ENCODE measurements at places on chromosomes 13 and 19. TPM values are rescaled to one million over a fixed set of nuclear protein-coding genes. Genes with fewer than 3 reads are reported as not detected.
A peak's percentile ranks its signal among the peaks of the same experiment; 100 is the strongest.

DNA sequence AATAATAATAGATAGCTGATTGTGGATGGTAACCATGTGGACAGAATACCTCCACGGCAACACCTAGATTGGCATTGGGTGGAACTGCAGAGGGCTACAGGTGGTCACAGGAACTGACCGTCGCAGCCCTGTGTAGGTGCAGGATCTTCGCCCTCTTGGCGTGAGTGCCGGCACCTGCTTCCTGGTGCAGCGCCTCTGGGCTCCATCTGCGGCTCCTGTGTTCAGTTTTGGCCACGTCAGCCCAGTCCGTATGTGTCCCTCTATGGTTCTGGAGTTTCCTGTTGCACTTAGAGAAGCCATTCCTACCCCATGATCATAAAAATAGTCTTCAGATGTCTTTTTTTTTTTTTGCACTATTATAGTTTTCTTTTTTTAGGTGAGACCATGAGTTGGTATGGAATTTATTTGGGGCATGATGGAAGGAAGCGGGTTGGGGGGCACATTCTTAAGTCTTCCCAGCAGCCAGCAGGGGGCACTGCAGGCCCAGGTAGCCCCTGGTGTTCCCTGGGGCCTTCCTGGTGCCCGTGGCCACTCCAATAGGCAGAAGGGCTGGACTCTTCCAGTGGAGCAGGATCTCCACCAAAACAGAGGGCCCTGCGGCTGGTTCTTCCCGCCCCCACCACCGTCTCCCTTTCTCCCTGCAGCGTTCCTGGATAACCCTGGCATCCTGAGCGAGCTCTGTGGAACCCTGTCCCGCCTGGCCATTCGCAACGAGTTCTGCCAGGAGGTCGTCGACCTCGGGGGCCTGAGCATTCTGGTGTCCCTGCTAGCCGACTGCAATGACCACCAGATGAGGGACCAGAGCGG, 10.1 kb upstream of the SLC25A42 start:
- no peaks in the 10 kb centered on the region for H3K4me1 ChIP-seq
- H3K27ac ChIP-seq = no peak overlapping the region
- no peak overlapping the region for H3K4me3 ChIP-seq
- H3K36me3 ChIP-seq = peaks cover 12% of the 10 kb centered on the region
- peak; percentile 64 for DNase-seq

- H3K27ac ChIP-seq = no peak overlapping the region
- H3K36me3 ChIP-seq = no peaks in the 10 kb centered on the region
- no peak overlapping the region for H3K4me3 ChIP-seq
- no peak for DNase-seq
- H3K4me1 ChIP-seq = no peaks in the 10 kb centered on the region
Observed at GRCh38 chr13:72317346-72318109, 409.9 kb downstream of the MZT1 start.

GRCh38 chr13:28318496-28318895, 176.4 kb downstream of the FLT1 start:
- no peaks in the 10 kb centered on the region for H3K4me1 ChIP-seq
- H3K27me3 ChIP-seq = no peaks in the 10 kb centered on the region
- H3K36me3 ChIP-seq = no peaks in the 10 kb centered on the region

- no peaks in the 10 kb centered on the region for H3K4me1 ChIP-seq
- no peak overlapping the region for H3K4me3 ChIP-seq
- H3K27ac ChIP-seq = no peak overlapping the region
Observed at GRCh38 chr13:71695662-71696061, 171.3 kb downstream of the DACH1 start.

DNA sequence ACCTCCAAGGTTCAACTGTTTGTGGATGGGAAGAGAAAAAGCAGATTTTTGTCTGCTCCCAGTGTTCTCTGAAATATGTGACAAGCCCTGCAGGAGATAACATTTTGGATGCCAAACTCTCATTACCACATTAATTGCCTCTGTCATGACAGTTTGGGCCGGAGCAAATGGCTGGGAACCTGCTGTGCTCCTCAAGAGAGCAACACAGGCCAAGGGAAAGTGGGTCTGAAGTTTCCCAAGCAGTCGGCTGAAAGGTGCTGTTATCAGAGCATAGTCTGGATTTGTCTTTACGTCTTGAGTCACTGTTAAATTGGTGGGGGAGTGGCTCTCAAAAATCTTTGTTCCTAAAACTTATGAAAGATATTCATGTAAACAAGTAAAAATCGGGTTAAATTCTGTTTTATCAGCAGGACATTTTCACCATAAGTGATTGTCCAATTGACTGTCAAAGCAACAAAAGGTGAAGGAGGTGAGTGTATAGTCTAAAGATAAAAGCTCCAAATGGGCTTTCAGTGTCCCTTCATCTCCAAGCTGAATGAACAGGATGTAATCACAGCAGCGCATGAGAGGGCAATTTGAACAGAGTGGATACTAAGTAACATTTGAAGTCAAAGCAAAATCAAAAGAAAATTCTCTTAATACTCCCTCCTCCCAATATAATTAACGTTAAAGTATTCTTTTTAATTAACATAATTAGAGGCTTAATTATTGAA, 844.8 kb downstream of the PCDH17 start:
- no peaks in the 10 kb centered on the region for H3K27me3 ChIP-seq
- no peak for DNase-seq
- H3K4me1 ChIP-seq = no peaks in the 10 kb centered on the region
- no peak overlapping the region for H3K4me3 ChIP-seq

DNA sequence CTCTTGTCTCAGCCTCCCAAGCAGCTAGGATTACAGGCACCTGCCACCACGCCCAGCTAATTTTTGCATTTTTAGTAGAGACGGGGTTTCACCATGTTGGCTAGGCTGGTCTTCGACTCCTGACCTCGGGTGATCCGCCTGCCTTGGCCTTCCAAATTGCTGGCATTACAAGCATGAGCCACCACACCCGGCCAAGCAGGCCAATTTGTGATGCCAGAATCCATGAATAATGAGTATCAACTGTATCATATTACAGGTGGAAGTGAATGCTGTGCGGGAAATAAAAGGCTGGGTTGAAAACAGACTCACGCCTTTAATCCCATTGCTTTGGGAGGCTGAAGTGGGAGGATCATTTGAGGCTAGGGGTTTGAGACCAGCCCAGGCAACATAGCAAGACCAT, 3.6 kb upstream of the NFILZ start:
- no peaks in the 10 kb centered on the region for H3K27me3 ChIP-seq
- no peaks in the 10 kb centered on the region for H3K4me1 ChIP-seq
- DNase-seq = no peak
- no peaks in the 10 kb centered on the region for H3K36me3 ChIP-seq
- H3K4me3 ChIP-seq = no peak overlapping the region

Gene KIR3DL2
- total RNA-seq = 0.27 TPM

GRCh38 chr13:32125751-32126150, 94.2 kb downstream of the FRY start:
- no peaks in the 10 kb centered on the region for H3K36me3 ChIP-seq
- H3K4me3 ChIP-seq = no peak overlapping the region
- H3K27me3 ChIP-seq = no peaks in the 10 kb centered on the region
- DNase-seq = no peak

Gene LYL1
- 2.5 TPM for total RNA-seq

DNA sequence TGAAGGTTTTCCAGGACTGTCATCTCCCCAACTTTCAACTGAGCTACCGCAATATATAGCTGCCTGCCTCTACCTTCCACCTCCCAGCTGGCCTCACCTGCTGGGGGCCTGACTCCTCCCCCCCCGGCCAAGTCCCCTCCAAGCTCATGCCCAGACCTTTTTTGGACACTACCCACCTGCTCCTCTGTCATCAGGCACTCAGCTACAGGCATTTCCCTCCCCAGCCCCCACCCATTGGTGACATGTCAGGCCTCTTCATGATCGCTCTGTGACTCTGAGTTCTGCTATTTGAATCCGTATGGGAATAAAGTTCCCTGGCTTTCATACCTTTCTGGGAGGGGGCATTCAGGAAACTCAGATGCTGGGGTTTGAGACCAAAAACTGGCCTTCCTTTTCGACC, 1.8 kb downstream of the PRKACA start:
- no peaks in the 10 kb centered on the region for H3K27me3 ChIP-seq
- no peak for DNase-seq
- no peak overlapping the region for H3K27ac ChIP-seq
- no peaks in the 10 kb centered on the region for H3K36me3 ChIP-seq
- H3K4me3 ChIP-seq = peak overlapping the region; percentile 60
- H3K4me1 ChIP-seq = peaks cover 39% of the 10 kb centered on the region

Gene DENND1C
- 51.9 TPM for total RNA-seq

GRCh38 chr19:40570313-40571004, 6.2 kb upstream of the SHKBP1 start:
- peaks cover 14% of the 10 kb centered on the region for H3K4me1 ChIP-seq
- H3K4me3 ChIP-seq = peak overlapping the region; percentile 59
- peak overlapping the region; percentile 12 for H3K27ac ChIP-seq
- peaks cover 14% of the 10 kb centered on the region for H3K27me3 ChIP-seq
- DNase-seq = peak; percentile 97
- H3K36me3 ChIP-seq = no peaks in the 10 kb centered on the region

Gene SYDE1
- total RNA-seq = 0.22 TPM

DNA sequence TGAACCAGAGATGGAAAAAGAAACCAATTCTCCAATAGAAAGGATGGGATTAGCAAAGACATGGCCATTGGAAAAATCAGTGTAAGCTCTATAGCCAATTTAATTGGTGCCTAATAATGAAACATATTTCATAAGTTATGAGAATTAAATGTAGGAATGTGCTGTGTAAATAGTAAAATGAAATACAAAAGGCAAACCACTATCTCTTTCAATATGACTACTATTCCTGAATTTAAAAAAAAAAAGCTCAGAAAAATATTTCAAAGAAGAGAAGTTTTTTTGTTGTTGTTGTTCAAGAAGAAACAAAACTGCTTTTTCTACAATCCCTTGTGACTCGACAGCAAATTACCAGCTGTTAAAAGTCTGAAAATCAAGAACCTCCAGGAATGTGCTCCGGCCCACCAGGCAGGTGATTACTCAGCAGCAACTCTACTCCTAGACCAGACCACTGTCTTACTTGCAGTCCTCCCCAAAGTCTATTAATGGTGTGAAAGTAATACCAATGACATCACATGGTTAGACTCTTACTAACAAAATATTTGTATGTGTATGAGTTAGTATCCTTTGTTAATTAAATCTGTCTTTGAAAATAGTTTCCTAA, 362.4 kb downstream of the KCTD12 start:
- H3K36me3 ChIP-seq = no peaks in the 10 kb centered on the region
- no peaks in the 10 kb centered on the region for H3K4me1 ChIP-seq
- no peak overlapping the region for H3K4me3 ChIP-seq
- no peak overlapping the region for H3K27ac ChIP-seq
- no peaks in the 10 kb centered on the region for H3K27me3 ChIP-seq

Gene ZNF492
- 1.5 TPM for total RNA-seq

Gene GNG8
- total RNA-seq = 9.0 TPM

Gene RNF17
- total RNA-seq = not detected

Gene PGLYRP2
- 0.13 TPM for total RNA-seq

- peak overlapping the region; percentile 80 for H3K4me3 ChIP-seq
- peaks cover 24% of the 10 kb centered on the region for H3K4me1 ChIP-seq
- DNase-seq = no peak
- no peaks in the 10 kb centered on the region for H3K27me3 ChIP-seq
Observed at GRCh38 chr19:45423033-45423588, 606 bp downstream of the ERCC1 start.

- no peak overlapping the region for H3K27ac ChIP-seq
- no peak overlapping the region for H3K4me3 ChIP-seq
- no peaks in the 10 kb centered on the region for H3K27me3 ChIP-seq
Observed at GRCh38 chr13:90105276-90105675, 1242.2 kb upstream of the MIR17HG start.

DNA sequence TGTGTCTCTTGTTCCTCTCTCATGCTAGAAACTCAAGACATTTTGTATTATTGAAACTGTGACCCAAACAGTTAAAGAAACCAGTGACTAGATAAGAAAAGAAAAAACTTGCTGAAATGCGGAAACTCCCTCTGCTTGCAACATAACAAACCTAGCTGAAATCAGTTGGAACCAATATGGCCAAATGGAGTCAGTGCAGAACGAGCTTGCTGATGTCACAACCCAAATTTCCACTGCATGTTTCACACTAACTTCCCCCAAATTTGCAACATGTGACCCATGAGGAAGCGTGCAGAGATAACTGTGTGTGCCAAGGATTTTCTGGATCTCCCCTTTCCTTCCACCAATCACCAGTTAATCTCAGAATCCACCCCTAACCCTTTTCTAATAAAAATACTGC, 208.0 kb downstream of the DLEU7 start:
- no peak for DNase-seq
- no peak overlapping the region for H3K27ac ChIP-seq
- no peaks in the 10 kb centered on the region for H3K4me1 ChIP-seq
- no peak overlapping the region for H3K4me3 ChIP-seq
- H3K36me3 ChIP-seq = no peaks in the 10 kb centered on the region
- H3K27me3 ChIP-seq = no peaks in the 10 kb centered on the region

DNA sequence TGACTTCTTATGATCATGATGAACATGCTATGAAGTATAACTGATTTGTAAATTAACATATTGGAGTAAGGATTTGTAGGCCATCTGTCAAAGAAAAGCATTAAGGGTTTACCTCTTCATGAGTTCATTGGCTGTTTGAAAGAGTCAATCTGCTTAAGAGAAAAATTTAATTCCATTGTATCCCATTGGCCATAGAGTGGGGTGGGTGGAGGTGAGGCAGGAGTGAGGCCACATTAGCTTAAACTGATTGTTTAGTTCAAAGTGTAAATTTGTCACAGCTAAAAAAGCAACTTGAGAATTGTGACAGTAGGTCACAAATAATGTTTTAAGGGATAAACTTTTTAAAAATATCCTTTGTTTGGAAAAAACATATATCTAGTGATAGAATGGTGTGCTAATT, 11.4 kb downstream of the GPR180 start:
- H3K4me1 ChIP-seq = no peaks in the 10 kb centered on the region
- no peaks in the 10 kb centered on the region for H3K36me3 ChIP-seq
- no peaks in the 10 kb centered on the region for H3K27me3 ChIP-seq
- no peak overlapping the region for H3K27ac ChIP-seq
- DNase-seq = no peak
- H3K4me3 ChIP-seq = no peak overlapping the region

Gene LRRC63
- 0.55 TPM for total RNA-seq

DNA sequence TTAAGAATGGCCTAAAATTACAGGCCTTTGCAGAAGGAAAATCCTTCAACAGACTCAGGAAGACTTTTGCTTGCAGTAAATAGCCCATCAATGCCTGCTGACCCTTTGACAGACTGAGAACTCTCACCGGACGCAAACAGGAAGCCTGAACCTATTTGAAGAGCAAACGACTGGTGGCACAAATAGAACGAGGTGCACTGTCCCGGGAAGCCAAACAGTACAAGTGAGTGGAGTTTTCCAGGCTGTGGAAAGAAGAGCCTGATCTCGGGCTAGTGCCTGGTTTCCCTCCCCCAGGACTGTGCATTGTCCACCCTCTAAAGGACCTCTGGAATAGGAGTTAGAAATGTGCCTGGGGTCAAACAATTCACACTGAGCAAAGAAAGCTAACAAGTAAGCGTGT, 165.5 kb downstream of the FGF14 start:
- H3K27me3 ChIP-seq = no peaks in the 10 kb centered on the region
- no peak for DNase-seq
- H3K4me1 ChIP-seq = no peaks in the 10 kb centered on the region
- H3K4me3 ChIP-seq = no peak overlapping the region
- no peaks in the 10 kb centered on the region for H3K36me3 ChIP-seq
- H3K27ac ChIP-seq = no peak overlapping the region

Gene CEBPA
- 1.3 TPM for total RNA-seq

Gene CAMSAP3
- total RNA-seq = 0.31 TPM

Gene PLK5
- total RNA-seq = not detected

Measured in CD8-positive, alpha-beta memory T cell (primary cell).